ENCODE measurements at places on chromosomes 6 and 20. TPM values are rescaled to one million over a fixed set of nuclear protein-coding genes. Genes with fewer than 3 reads are reported as not detected.
A peak's percentile ranks its signal among the peaks of the same experiment; 100 is the strongest.

DNA sequence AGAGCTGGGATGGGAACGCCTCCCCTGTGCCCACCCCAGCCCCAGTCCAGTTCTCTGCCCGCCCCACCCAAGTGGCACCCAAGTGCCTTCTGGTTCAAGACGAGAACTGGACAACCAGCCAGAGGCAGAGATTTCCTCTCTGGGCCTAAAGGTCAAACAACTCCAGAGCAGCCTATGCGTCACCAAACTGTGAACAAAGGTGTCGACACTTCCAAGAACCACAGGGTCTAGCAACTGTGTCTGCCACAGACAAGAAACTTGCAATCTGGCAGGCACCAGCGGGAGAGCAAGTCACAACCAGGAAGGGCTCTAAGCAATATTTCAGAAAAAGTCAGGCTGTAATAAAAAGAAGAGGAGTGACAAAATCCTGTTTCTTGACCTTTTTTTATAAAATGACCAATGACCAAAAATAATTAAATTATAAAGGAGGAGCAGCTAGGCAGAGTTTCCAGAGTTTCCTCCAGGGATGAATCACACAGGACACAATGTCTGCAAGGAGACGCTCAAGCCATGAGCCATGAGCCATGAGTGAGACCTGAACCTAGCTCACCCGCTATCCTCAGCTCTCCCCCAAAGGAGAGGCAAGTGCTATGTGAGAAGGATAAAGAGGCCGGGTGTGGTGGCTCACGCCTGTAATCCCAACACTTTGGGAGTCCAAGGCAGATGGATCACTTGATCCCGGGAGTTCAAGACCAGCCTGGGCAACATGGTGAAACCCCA lies 11.1 kb downstream of the EDEM2 start:
- DNase-seq: peak; percentile 38

- DNase-seq: no peak
Observed at GRCh38 chr6:110778333-110778732, 36.9 kb downstream of the CDK19 start.

DNA sequence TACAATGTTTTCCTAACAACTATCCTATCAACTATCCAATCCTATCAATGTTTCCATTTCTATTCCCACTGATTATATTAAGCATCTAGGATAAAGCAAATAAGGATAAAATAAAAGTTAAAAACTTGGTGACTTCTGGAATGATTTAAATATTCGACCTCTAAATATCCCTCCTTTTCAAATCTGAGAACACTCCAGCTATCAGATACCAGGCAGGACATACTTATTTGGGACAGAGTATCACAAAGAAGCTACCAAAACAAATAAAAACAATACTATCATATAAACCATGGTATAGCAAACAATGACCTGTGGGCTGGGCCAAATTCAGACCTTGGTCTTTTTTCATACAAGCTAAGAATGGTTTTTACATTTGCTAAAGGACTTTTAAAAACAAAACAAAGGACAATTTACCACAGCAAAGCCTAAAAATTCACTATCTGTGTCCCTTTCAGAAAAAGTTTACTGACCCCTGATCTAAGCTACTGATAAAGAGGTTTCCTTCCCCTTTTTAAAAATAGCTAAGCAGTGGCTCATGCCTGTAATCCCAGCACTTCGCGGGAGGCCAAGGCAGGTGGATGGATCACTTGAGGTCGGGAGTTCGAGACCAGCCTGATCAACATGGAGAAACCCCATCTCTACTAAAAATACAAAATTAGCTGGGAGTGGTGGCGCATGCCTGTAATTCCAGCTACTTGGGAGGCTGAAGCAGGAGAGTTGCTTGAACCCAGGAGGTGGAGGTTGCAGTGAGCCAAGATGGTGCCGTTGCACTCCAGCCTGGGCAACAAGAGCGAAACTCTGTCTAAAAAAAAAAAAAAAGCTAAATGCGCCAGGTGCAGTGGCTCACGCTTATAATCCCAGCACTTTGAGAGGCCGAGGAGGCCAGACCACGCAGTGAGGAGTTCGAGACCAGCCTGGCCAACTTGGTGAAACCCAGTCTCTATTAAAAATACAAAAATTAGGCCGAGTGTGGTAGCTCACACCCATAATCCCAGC lies 6.0 kb downstream of the NUP153 start:
- no peak for DNase-seq

GRCh38 chr20:24379484-24379927 lies 89.9 kb upstream of the SYNDIG1 start:
- DNase-seq: no peak

DNA sequence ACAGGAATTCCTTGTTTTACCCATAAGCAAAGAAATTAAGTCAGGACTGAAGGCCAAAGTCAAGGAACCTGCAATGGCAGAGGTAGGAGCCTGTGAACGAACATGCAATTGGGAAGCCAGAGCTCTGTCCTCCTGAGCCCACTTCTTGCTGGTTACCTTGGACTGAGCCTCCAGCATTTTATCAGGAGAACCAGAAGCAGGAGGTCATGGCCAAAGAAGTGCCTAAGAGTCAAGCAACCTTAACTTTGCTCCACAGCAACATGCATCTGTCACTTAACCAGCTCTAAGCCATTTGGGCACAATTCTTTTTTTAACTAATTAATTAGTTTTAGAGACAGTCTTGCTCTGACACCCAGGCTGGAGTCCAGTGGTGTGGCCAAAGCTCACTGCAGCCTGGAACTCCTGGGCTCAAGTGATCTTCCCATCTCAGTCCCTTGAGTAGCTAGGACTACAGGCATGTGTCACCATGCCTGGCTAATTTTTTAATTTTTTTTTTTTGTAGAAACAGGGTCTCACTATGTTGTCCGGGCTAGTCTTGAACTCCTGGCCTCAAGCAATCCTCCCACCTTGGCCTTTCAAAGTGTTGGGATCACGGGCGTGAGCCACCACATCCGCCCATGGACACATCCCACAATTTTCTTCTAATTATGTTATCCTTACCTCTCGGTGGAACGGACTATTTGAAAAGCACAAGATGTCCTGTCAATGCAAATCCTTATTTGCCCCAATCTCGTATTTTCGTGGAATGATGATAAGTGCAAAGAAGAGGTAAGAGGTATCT lies 334.2 kb downstream of the CD83 start:
- no peak for DNase-seq

GRCh38 chr6:47698342-47698787 lies at the start of gene ADGRF4:
ADGRF4 (plus strand) TSS chr6:47698580; CDS start chr6:47707246, 8,666 bp downstream.
- DNase-seq: no peak

DNA sequence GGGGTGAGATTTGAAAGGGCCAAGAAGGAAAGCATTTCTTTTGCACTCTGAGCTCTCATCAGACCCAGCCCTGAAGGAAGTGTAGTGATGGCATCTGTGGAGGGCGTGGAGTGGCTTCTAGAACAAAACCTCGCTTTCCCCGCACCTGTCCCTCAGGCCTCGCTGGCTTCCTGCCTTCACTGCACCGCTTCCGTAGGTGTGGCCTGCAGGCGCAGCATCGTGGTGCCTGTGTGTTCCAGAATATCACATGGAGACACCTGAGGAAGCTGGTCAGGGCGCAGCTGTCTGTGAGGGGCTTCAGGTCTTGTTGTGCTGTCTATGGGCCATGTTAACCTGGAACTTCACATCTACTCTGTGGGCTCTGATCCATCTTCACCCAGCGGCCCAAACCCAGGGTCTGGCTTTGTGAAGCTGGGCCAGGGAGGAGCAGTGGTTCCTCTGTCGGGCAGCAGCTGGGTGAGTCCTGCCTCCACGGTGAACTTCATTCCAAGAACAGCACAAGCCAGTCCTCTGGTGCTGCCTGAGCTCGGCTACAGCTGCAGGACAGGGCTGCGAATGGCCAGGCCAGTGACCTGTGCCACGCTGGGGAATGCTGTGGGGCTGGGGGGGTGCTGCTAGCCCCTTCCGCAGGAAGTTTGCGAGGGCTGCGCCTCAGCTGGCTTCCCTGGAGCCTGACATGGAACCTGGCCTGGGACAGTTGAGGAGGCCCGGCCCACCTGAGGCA lies 40.9 kb downstream of the DSTN start:
- DNase-seq: no peak

GRCh38 chr6:3128356-3129108 lies 10.0 kb downstream of the BPHL start:
- DNase-seq: no peak

The FKBP1C gene
- polyA plus RNA-seq: 0.23 TPM

The HS3ST5 gene
- not detected for polyA plus RNA-seq

The SPATA25 gene
- 0.73 TPM for polyA plus RNA-seq
